ENCODE measurements at places on chromosomes 5 and 9.

DNA sequence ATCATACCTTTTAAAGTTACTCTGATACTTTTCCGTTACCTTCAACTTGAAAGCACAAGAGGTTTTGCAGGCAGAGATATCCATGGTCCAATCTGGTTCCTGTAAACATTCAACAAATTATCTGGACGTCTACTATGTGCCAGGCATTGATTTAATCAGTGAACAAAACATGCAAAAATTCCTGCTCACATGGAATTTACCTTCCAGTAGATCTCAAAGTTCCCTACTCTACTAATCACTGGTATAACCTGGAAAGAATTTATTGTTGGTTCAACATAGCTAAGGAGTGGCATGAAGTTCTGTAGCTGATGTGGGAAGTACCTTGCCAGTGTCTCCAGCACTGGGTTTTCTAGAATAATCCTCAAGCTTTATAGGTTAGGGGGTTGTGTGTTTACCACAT lies 9.8 kb downstream of the OCLN start:
- peak; percentile 25 for DNase-seq

- no peak for DNase-seq
Measured at GRCh38 chr9:69995846-69996245, 47.8 kb upstream of the MAMDC2 start.

DNA sequence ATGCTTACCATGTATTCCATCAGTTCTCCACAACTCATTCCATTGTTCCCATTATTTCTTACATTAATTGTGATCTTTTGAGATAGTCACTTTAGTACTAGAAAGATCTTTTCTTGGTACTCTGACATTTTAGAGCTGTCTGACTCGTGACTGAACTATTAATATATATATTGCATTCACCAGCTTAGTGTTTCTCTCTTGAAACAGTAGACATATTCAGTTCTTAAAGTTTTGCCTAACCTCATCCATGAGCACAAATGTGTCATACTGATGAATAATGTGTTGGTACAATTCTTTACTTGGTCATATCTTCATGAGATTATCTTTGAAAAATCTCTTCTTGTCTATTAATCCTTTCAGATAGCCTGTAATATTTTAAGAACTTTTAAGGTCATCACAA lies 74.3 kb downstream of the NLN start:
- DNase-seq: no peak

- no peak for DNase-seq
Measured at GRCh38 chr9:100637787-100638186, 59.9 kb downstream of the CAVIN4 start.

DNA sequence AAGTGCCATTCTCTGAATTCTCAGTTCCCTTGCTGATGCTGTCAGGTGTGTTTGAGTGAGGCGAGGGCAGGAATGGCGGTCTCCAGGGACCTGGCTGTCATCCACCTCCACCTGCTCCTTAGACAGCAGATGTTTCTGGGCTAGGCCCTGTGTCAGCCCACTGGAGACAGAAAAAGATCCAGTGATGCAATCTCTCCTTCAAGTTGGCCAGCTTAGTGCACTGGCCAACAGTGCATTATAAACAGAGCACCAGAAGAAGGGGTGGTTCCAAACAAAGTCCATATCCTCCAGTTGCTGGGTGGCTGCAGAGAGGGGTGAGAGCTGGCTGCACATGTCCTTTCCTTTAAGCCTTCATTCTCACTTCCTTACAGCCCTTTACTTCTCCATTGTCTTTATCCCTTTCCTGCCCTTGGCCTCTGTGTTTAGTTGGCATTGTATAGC lies 26.5 kb downstream of the NANS start:
- no peak for DNase-seq

GRCh38 chr9:5441043-5441442 lies 3.3 kb upstream of the PLGRKT start:
- peak; percentile 23 for DNase-seq

GRCh38 chr9:129069862-129070641 lies 10.9 kb upstream of the DOLPP1 start:
- no peak for DNase-seq

DNA sequence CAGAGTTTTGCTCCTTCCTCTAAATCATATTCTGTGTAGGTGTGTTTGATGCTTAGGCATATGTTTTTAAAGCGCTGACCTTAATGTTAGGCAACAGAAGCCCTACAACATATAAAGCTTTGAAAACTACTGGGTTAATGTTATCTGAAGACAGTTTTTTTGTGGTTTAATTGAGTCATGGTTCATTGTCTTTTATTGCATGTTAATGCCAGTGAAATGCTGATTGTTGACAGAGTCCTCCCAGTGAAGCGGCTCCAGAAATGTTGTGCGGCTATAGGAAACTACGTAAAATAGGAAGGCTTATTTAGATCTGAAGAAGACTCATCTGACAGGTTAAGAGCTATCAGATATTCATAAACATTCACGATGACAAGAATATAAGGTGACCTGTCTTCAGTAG lies 424.6 kb downstream of the CCDC171 start:
- no peak for DNase-seq

DNA sequence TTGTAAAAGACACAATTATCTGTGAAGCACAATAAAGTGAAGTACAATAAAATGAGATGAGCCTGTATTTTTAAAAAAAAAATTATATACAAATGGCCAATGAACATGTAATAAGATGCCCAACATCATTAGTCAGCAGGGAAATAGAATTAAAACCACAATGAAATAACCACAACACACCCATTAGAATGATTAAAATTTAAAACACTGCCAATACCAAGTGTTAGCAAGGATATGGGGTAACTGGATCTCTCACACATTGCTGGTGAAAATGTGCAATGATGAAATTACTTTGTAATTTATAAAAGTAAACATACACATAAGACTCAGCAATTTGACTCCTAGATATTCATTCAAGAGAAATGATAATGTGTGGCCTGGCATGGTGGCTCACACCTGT lies 62.8 kb downstream of the SHOC1 start:
- DNase-seq: no peak

- DNase-seq: no peak
Measured at GRCh38 chr5:38795986-38796741, 49.6 kb upstream of the OSMR start.

DNA sequence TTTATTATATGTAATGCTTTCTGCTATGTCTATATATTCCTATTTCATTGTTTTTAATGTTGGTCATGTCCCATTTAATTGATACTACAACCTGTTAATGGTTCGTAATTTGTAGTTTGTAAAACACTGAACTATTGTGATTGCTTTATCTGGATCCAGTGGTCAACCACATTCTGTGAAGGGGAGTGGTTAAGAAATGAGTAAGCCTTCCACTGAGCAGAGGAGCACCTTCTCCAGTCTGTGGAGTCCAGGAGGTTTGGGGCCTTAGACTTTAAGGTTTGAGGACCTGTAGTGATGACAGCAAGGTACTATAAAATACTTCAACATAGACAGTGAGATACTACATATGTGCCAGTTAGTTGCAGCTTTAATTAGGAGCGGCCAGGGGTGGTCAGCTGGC lies 67.7 kb upstream of the RAD23B start:
- DNase-seq: peak; percentile 67

- DNase-seq: no peak
Measured at GRCh38 chr9:4803670-4804530, 11.2 kb downstream of the RCL1 start.

- DNase-seq: no peak
Measured at GRCh38 chr9:124583134-124583533, 75.9 kb upstream of the NR5A1 start.

GRCh38 chr9:137379761-137380161 lies 43.2 kb downstream of the EXD3 start:
- no peak for DNase-seq

- peak; percentile 53 for DNase-seq
Measured at GRCh38 chr9:93060746-93061259, 2.3 kb downstream of the SUSD3 start.

GRCh38 chr5:127369796-127370195 lies 79.2 kb downstream of the MEGF10 start:
- no peak for DNase-seq

GRCh38 chr5:30413540-30413939 lies 779.9 kb upstream of the CDH6 start:
- no peak for DNase-seq

DNA sequence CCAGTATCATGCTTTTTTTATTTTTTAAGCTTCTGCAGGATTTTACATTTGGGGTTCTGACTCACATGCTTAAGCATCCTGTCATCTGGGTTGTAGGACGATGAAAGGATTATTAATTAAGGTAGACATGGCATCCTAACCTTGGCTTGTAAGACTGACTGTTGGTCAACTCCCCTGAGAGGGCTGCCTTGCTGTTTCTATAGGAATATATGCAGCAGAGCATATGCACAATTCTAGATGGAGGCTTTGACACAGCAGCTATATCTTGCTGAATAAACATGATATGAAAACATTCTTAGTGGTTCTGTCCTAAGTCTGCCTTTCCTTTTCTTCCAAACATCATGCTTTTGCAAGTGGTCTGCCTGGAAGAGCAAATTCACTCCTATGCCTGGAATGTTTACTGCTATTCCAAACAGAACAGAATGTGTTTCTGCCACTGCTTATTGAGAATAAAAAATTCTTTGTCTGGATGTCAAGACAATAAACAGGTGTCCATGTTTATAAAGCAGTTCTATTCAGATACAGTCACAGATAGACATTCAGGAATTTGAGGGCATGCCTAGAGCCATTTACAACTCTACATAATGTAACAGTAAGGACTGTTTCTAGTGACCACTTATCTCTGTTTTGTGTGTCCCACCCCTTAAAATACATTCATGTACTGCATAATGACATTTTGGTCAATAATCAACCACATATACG lies 166.2 kb upstream of the PPP2R2B start:
- DNase-seq: peak; percentile 6

GRCh38 chr5:42426016-42426415 lies 2.8 kb downstream of the GHR start:
- DNase-seq: no peak

GRCh38 chr5:113900816-113901215 lies 387.3 kb downstream of the YTHDC2 start:
- no peak for DNase-seq

DNA sequence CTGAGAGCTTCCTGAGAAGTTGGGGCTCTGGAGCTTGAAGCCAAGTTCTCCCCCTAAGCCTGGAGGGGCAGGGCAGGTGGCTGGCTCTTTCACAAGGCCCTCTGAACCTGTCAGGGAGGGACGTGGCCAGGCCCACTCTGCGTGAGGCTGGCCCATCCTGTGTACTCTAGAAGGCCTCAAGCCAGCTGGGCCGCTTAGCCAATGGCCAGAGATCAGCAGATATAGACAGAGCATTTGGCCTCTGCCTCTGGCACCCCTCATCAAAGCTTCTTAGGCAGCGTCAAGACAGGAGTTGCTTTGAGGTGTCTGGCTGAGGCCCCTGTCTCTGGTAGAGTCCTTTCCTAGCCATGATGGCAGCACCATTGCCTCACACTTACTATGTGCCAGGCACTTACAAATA lies 105.6 kb downstream of the FGF18 start:
- DNase-seq: no peak

GRCh38 chr5:54837981-54838380 lies 147.4 kb downstream of the ESM1 start:
- DNase-seq: no peak

DNA sequence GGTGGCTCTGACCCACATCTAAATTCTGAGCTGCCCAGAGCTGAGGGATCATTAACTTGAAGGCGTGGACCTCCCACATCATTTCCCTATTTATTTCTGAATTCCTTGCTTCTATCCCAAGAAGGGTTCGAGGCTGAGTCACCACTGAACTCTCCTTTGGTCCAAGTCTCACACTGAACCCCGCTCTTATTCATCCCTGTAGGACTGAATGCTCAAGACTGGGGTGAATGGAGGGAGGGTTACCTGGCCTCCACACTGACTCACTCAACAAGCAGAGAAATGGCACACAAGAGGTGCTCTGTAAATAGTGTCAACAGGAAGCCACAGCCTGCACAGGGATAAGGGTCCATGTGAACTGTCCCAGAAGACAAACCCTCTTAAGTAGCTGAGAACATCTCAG lies 79.1 kb upstream of the FSTL4 start:
- DNase-seq: peak; percentile 25

- no peak for DNase-seq
Measured at GRCh38 chr9:120369608-120370220, 210.3 kb downstream of the CDK5RAP2 start.

DNA sequence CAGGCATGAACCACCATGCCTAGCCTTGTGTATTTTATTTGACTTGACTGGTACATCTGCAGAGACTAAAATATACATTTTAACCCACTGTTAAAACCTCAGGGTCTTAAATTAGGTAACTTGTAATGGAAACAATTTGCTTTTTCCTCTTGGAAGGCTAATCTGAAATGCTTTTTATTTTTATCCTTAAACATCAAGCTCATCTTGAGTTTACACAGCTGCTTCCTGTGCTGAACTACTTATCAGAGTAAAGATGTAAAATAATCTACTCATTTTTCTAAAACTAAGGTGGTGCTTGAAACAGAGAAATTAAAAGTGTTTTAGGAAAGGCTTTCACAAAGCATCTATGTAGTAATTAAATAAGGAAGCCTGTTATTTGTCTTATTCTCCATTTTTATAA lies 144.1 kb downstream of the ENTREP1 start:
- no peak for DNase-seq

GRCh38 chr9:32716425-32716824 lies 66.9 kb upstream of the TMEM215 start:
- DNase-seq: no peak

DNA sequence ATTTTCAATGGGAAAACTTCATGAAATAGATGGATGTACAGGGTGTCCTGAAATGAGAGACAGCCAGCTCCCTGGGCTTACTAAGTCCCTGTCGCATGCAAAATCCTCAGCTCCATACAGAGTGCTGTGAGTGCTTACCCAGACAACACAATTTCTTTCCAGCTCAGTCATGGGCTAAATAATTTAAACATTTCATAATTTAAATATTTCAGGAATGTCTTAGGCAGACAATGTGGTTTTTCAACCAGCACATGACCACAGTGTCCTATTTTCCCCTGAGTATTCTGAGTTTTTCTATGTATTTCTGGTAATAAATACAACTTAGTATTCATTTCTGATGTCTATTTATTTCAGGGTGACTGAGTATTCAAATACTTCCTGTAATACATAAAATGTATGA lies 188.5 kb upstream of the SNX2 start:
- peak; percentile 42 for DNase-seq

DNA sequence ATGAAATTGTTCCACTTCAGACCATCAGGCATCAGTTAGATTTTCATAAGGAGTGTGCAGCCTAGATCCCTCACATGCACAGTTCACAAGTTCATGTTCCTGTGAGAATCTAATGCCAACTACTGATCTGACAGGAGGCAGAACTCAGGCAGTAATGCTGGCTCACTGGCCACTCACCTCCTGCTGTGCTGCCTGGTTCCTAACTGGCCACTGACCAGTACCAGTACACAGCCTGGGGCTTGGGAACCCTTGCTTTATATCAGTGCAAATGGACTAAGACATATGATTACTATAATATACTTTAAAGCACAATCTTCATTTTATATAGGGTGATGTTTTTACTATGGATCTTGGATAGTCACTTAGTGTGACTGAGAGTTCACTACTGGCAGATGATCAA lies 259.2 kb downstream of the SLCO4C1 start:
- DNase-seq: peak; percentile 1

GRCh38 chr5:135589152-135589551 lies 10.4 kb upstream of the CXCL14 start:
- DNase-seq: no peak

Data from astrocyte of the hippocampus (primary cell).